Left ventricle myocardium inferior (tissue), 1 donor: ENCODE measurements at places on chromosomes 4 and X. TPM values are rescaled to one million over a fixed set of nuclear protein-coding genes. Genes with fewer than 3 reads are reported as not detected.
A peak's percentile ranks its signal among the peaks of the same experiment; 100 is the strongest.

The CT47B1 gene
- not detected for total RNA-seq

The MAGEA8 gene
- not detected for total RNA-seq

The SERPINA7 gene
- total RNA-seq: not detected

The MAGEB10 gene
- not detected for total RNA-seq

The FGF13 gene
- 1.7 TPM for total RNA-seq

The PAGE2B gene
- total RNA-seq: not detected

The ARSJ gene
- 1.2 TPM for total RNA-seq

The SAGE1 gene
- total RNA-seq: not detected

DNA sequence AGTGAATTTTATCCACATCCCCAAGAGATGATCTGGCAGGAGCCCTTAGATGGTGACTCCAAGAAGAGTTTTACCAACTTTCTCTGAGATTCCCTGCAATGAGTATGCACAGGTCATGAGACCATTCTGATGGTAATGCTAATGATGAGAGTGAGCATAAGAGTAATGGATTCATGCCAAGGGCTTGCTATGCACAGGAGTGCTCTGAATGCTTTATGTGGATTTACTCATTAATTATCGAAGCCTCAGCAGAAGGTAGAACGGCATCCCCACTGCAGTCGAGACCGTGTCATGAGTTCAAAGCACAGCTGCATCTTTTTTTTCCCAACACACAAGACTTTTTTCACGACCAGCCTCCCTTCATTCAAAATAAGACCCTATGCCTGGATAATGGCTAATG, 355.0 kb downstream of the RAB28 start:
- DNase-seq: no peak

DNA sequence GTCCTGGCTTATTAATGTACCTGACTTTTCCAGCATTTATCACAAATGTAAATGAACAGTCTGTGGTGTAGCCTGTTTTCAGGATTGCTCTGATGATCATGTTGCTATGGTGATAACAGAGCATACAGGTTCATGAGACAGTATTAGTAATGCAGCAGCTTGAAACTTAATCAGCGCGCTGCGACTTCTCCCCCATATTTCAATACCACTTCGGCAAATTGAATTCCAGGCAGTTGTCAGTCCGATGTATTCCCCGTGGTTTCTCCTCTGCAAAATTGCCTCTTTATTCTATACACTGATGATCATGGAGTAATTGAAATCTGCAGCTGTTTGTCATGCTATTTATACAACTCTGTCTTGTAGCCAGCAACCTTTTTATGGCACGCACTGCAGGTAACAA, 239.3 kb downstream of the C4orf33 start:
- DNase-seq: no peak

GRCh38 chr4:112312610-112313239, 15.6 kb downstream of the ALPK1 start:
- DNase-seq: no peak

GRCh38 chr4:176077561-176077960, 11.9 kb downstream of the WDR17 start:
- DNase-seq: no peak

DNA sequence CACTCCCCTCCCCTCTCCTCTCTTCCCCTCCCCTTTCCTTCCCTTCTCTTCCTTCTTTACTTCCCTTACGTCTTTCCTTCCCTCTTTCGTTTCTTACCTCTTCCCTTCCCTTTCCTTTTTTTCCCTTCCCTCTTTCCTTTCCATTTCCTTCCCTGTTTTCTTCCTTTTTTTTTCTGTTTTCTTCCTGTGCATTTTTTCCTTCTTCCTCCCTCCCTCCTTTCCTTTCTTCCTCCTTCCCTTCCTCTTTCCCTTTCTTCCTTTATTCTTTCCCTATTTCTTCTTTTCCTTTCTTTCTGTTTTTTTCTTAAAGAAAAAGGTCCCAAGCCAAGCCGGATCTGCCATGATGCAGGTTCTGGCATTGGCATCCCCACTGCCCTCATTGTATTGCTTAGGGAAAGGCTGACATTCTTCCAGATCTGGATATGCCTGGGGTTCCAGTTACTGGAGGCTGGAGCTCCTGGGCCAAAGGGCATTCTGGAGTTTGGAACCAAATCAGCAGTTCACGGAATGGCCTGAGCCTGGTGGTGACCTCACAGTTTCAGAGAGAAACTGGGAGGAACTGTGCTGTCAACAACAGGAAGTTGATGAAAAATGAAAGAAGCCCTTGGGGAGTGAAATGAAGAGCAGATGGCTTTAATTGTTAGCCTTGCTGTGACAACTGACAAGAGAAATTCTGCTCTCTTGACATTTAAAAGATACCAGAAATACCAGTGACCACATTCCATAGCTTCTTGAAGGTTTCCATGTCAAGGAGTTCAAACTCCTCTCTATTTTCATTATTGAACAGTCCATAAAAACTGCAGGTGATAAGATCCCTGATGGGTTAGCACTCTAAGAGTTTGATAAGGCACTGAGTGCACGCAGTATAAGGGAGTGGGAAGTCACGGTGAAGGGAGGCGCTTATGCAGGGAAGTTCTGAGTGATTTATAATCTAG, 622.1 kb downstream of the SPRY1 start:
- DNase-seq: peak; percentile 48

GRCh38 chrX:37679230-37679629, 6.4 kb upstream of the XK start:
- no peak for DNase-seq

DNA sequence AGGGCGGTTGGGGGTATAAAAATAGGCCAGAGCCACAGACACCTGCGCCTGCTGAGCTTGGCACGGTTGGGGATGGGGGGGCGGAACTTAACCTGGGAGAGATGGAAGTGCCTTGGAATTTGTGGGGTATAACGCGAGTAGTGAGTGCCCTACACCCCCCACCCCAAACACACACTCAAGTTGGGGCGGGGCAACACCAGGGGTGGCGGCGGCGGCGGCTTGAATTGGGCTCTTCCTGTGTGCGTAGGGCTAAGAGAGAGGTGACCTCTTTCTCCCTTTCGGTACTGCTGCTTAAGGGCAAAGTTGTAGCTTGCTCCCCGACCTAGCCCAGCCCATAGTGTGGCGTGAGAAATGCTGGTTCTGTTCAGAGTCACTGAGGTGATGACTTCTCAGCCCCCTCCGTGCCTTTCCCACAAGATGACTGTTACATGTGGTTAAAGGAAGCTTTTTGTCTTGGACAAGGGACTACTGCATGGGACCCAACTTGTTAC, 839 bp downstream of the STK26 start:
- peak; percentile 10 for DNase-seq

DNA sequence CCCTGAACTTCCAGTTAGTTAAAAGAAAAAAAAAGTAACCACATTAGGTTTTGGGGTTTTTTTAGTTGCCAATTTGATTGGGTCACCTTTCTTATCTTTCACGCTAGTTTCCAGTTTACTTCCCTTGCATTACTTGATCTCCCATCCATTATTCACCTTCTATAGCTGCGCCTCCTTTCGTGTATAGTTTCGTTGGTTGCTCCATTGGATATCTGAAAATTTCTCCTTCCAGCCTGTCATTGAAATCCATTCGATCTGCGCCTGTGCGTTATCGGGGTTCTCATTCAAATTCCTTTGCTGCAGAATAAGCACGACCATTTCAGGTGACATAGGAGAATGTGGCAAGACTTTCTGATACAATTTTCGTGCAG, 764 bp downstream of the TRAPPC11 start:
- DNase-seq: no peak

DNA sequence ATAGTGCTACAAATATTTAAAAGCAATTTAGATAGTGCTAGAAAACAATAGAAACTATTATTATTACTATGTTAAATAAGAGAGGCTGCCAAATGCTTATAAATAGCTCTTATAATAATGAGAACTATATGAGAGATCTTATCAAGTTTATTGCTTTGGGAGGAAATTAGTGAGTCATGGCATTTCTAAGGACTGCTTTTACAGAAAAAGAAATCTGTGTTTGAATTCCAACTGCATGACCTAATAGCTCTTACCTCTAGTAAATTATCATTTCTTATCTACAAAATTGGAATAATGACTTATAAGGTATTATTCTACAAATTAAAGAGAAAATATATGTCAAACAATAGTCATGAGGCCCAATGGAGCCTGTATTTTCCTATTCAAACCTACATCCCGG, 177.2 kb downstream of the GABRG1 start:
- DNase-seq: no peak

DNA sequence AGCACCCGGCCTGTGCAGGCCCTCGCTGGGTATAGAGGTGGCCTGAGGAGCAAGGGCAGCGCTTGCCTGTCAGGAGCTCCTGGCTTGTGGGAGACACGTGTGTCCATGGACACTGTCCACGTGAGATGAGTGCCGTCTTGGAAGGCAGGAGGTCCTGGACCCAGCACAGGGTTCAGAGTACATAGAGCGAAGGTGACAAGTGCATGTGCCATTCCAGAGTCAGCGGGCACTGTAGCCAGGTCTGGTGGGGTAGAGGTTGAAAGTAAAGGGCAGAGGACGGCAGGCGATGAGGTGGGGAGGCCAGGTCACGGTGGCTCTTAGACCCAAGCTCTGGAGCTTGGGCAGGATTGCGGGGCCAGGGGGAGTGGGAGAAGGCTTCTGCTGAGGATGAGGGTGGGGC, 28.4 kb upstream of the TADA2B start:
- DNase-seq: no peak

GRCh38 chrX:136584545-136584944, 52.5 kb downstream of the VGLL1 start:
- DNase-seq: no peak

GRCh38 chrX:9278475-9279233, 186.2 kb upstream of the TBL1X start:
- DNase-seq: no peak

GRCh38 chr4:17810260-17811077, at the start of the genes DCAF16 and NCAPG:
Gene DCAF16, minus strand, starts transcription at chr4:17810757. Its CDS starts 6,616 bp downstream, at chr4:17804141.
Gene NCAPG, plus strand, starts transcription at chr4:17810979. Its CDS starts 99 bp downstream, at chr4:17811078.
- DNase-seq: peak; percentile 99

DNA sequence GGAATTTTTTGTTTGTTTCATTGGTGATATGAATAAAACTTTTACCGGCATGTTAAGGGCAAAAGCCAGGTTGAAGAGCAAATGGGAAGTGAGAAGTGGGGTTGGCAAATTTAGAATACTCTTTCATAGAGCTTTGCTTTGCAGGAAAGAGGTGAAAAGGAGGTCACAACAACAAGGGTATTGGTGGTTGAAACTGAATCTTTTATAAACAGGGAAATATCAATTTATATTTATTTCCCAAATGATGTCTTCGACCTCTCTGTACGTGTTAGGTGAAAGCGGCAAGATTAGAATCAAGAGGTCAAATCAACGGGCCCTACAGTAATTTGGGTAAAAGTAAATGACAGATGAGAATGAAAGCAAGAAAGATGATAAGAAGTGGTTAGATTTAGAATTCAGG, 3.4 kb downstream of the SMR3A start:
- no peak for DNase-seq

- no peak for DNase-seq
Measured at GRCh38 chr4:24856586-24856985, 56.3 kb downstream of the CCDC149 start.

- no peak for DNase-seq
Measured at GRCh38 chr4:56164907-56165306, 216.2 kb downstream of the CEP135 start.

DNA sequence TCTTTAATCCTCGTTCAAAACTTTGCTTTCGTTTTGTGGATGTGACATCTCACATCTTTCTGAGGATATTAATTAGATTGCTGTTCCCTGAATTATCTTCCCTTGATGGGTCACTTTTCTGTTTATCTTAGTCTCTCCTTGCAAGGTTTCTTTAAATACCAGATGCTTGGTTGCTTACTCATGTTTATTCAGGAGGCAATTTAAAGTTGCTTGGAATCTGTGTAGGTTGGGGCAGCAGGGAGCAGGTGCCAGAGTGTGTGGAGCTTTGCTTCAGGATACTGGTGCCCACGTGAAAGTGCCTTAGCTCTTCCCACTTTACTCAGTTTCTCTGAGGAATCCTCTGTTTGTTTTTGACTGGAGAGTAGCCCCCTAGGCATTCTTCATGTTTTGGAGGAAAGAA, 24.0 kb downstream of the ANAPC4 start:
- no peak for DNase-seq

DNA sequence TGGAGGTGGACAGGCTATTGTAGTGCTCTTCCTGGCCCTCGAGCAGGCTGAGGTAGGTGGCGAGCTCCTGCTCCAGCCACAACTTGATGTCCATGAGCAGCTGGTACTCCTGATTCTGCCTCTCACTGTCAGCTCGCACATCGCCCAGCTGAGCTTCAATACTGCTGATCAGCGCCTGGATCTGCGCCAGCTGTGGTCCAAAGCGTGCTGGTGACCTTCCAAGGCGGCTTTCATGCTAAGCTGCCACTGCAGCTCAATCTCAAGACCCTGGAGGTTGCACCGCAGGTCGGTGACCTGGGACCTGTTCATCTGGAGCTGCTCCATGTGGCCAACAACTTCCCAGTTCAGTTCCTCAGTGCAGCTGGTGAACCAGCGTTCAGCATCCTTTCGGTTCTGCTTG, 31.2 kb downstream of the LRIT3 start:
- DNase-seq: no peak

DNA sequence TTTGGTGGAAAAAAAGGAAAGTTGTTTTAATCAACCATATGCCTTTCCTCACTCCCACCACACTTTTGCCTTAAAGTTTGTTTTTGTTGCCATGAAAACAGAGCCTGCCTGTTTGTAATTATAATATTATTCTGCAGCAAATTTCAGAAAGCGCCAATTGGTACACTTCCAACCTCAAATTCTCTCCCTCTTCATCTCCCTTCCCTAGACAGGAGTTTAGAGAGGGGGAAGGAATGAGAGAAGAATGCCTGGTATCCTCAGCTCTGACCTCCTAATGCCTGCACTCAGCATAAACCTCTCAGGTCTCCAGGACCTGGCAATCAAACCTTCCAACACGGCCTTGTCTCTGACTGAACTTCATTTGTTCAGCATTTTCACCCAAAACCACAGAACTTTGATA, 138.4 kb upstream of the HCCS start:
- DNase-seq: no peak

DNA sequence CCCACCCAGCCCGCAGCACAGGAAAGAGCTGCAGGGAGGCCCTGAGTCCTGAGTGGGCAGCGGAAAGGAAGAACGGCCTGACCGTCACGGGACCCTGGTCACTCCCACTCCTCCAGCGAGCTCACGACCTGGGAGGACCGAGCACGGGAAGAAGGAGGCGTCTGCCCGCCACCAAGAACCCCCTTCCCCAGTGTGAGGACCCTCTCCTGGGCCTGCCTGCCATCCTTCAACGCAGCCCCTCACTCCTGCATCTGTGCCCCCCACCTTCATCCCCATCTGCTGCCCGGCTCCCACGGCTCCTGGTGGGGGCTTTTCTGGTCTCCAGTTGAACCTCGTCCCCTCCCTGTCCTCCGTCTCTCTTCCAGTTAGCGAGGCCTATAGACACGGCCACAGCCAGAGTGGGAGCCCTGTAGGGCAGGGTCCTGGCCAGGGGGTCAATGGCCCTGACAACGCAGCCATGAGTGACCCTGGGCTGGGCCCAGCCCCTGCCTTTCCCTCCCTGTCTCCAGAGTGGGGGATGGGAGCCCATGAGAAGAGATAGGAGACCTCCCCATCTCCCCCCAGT, 41.3 kb upstream of the MXD4 start:
- DNase-seq: no peak

- no peak for DNase-seq
Measured at GRCh38 chrX:39866229-39866628, 231.5 kb downstream of the BCOR start.

DNA sequence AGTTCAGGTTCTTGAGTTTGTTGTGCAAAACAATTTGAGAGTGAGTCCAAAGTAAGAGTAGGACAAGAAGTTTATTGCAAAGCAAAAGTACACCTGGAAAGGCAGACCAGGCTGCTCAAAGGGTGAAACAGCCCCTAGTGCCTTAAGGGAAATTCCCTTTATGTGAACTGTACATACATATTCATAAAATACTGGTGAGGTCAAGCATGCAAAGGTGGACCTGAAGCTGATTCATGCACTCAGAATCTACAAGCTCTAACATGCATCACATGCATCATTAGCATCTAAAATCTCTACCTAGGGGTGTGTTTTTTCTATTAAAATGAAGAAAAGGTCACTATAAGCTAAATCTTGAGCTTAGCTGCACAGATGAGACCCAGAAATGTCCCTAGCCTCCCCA, 266.9 kb downstream of the SPATA18 start:
- no peak for DNase-seq
